Uterus (tissue), 4 donors: ENCODE measurements at places on chromosomes 3 and 15.

GRCh38 chr15:32656091-32656490 is 14.6 kb downstream of the SCG5 start:
- DNase-seq = no peak

DNA sequence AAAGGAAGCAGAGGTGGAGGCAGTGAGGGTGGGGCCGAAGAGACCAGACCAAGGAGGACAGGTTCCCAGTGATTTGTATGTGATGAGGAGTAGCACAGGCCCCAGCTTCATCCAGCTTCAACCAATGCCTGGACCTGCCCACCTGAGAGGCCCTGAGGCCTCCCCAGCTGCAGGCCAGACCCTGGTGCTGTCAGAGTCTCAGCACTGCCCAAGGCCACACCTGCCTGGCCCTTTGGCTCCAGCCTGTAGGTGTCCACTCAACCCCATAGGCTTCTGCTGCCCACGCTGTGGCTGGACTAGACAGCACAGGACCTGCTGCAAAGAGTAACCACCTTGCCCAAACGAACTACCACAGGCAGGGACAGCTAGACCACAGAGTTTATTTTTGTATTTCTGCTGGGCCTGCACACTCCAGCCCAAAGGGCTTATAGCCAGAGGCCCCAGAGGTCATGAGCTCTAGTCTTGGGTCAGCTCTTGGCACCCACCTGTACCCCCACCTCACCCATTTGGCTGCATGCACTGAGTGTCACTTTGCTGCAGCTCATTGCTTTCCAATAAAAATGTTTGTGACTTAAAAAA is 81.9 kb upstream of the CDV3 start:
- no peak for DNase-seq

DNA sequence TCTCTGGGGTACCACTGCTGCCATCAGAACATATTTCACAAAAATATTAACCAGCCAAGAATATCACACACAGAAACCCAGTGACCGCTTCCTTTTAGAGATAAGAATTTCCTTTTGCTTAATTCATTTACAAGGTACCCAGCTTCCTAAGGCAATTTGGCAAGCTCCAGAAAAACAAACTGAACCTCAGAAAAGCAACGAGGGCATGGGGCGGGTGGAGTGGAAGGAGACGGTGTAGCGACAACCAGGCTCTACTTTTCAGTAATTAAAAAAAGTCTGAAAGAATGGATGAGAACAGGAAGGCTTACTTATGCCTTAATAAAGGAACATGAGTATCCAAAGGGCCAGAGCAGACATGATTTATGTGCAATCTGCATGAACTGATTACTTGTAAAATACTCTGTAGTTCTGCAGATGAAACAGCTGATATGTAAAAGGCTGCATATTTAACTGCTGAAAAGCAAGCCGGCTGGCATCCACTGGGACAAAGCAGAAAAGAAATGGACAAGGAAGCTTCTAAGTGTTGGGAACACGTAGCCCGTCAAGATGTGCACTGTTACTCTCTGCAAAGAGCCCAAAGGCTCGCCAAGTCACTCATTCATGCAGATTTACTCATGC is 18.6 kb downstream of the RFTN1 start:
- DNase-seq = no peak

- no peak for DNase-seq
Observed at GRCh38 chr15:69562564-69562963, 109.9 kb downstream of the RPLP1 start.

DNA sequence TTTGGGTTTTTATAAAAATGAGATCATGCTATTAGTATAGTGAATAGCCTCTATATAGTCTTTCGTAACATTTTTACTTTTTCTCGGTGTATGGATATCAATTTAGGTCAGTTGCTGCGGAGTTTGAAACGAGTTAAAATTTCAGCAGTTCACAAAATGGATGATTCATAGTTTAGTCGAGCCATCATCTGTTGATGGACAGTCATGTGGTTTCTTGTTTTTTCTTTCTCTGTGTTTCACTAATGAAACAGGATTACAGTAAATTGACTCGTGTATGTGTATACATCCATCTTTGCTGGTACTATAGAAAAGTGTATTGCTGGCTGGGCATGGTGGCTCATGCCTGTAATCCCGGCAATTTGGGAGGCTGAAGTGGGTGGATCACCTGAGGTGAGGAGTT is 106.8 kb downstream of the IGF1R start:
- no peak for DNase-seq
